ENCODE measurements at places on chromosomes 1 and 21.

GRCh38 chr1:178038372-178038771, 55.5 kb upstream of the RASAL2 start:
- DNase-seq = no peak

GRCh38 chr1:192311281-192311680, 5.5 kb upstream of the RGS21 start:
- DNase-seq = peak; percentile 14

- DNase-seq = peak; percentile 21
Measured at GRCh38 chr1:167517535-167518330, 596 bp downstream of the CD247 start.

DNA sequence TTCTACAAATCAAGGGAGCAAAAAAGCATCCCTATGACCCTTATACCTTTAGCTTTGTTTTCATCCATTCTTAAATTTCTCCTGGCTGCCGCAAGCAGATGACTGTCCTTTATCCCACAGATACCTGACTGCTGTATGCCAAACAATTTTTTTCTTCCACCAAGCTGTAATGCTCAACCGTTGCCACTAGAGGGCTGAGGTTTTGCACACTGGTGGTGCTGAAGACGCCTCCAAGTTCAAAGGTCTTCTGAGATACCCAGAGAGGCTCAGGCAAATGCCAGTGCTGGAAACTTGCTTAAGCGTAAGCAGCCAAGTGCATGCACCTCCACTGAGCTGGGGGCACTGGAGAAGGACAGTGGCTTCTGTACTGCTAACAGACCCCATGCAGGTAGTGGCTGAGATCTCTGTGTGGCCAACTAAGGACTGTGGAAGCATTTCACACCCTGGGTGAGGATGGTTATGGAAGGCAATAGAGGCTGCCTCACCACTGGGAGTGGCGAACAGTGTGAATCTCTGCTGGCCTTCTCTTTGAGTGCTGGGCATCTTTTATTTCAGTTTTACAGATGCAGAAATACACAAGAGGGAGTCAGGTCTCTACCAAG, 28.5 kb downstream of the CNIH3 start:
- DNase-seq = peak; percentile 53

DNA sequence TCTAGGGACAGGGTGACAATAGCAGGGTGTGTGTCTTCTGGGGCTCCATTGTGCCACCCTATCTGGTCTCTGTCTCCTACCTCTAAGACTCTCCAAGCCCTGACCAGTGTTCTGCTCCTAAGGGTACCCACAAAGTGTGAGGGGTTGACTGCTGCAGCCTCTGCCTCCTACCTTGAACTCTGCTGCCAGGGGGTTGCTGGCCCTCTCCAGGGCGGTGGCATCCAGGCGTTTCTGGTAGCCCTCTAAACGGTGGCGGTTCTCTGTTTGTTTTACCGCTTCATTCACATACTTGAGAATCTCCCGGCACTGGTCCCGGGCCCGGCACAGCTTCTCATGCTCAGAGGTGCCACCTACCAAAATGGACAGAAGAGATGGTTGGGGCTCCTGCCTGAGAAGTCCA, 24.4 kb downstream of the LRRC71 start:
- no peak for DNase-seq

DNA sequence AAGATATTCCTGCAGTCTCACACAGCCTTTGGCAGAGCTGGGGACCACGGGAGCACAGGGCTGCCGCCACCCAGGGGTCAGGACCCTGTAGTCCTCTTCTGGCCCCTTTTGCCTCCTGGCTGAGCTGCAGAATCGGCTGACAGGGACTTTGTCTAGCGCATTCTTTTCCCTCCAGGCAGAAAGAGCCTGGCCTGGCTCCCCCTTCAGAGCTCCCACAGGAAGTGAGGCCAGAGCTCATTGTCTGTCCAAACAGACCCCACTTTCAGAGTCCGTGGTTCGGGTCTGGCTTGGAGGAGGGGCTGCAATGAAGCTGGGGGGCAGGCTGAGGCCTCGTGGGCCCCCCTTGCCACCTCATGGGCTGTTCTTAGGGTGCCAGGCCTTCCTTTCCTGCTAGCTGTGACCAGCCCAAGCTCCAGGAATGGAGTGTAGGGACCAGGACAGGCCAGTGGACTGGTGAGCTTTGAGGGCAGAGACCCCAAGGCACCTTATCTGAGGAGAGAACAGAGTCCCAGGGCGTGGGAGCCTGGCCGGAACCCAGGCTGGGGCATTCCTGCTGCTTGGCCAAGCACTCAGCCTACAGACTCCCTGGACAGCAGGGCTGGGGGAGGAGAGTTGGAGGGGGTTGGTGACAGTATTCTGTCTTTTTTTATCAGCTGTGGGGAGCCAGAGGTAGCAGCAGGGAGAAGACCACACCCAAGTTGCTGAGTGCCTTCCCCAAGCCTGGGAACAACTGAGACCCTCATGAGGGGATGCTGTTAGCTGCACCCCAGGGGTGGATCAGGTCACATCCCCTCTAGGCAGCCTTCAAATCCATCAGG, 4.7 kb downstream of the CELSR2 start:
- DNase-seq = peak; percentile 64

DNA sequence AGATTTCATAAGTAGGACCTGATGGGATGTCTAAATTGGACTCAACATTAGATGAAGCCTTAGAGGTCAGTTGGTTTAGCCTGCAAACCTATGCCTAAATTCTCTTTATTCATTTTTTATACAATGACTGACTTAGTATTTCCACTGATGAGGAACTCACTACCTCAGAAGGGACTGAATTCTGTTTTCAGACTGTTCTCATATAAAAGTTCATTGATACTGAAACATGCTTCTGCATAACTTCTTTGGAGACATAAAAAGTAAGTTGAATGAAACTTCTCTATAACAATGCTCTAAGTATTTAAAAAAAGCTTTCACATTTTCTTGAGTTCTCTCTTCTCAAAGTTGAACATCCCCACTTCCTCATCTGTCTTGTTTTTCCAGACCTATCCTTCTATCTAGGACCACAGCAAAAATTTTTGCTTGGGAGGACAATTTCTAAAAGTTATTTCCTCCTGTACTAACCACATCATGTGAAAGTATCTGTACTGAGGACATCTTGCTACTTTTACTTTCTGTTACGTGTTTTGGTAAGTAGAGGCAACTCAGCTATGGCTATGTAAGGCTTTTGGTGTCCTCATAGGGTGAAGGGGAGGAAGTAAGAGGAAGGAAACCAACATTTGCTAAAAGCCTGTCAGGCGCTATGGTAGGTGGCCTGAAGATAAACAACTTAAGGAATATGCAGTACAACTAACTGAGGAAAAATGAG, 64.1 kb downstream of the USP24 start:
- DNase-seq = no peak

DNA sequence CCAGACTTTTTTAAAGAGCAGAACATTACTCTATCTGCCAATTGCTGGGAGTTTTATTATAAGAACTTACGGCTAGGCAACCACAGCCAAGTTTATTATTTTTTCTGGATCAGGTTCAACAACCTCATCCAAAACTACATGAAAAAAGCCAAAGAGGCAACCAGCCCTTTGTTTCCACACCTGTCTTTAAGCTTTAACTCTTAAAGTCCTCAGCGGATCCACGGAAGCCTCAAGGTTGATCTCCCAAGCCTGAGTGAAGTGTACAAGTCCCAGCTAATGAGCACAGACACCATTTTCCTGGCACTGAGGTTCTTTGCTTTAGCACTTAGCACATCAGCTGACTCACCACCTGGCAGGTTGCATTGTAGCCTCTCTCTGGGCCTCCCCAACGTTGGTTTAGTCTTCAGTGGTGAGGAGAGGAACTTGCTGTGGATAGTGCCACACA, 143.1 kb downstream of the TGFBR3 start:
- no peak for DNase-seq

GRCh38 chr21:34761758-34762330, 93.0 kb downstream of the CLIC6 start:
- no peak for DNase-seq

DNA sequence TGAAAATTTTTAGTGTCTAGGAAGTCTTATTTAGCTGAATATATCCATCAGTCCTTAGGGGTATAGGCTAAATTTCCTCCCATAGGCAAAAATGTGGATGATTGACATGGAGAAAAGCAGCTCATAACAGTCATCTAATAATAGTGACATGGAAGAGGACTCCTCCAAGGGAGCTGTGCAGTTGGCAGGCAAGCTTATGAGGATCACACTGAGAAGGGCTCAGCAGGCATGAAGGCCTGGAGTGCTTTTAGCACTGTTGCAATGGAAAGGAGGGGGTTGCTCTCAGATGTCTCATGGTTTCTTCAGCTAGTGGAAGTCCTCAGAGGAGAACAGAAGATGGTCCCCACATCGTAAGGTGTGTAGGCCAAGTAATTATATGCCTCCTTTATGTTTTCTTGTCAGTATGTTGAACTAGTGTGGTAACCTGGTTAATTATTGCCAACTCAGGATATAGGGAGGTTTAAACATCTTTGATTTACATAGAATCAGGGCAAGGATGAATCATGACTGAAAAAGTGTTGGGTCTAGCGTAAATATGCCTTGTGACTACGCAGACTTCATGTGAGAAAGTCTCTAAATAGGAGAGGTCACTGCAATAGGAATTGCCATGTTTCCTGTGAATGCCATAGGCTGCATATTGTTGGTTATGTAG, 18.9 kb downstream of the VN1R5 start:
- DNase-seq = no peak

DNA sequence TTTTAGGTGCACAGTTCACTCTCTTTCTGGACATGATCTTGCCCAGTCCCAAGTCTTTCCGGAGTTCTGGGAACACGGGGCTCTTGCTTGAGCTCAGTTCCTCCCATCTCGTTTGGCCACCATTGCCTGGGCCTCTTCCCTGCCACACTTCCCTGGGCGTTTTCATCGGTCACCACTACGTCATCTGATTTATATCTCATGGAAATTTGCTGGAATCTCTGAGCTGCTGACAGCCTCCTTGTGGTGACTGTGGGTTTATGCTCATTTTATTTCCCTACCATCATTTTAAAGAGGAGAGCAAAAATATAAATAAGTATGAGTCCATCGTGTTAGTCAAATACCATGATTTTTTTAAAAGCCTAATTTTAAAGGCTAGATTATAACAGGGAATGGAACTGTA, 449.1 kb upstream of the KAZN start:
- DNase-seq = peak; percentile 7

DNA sequence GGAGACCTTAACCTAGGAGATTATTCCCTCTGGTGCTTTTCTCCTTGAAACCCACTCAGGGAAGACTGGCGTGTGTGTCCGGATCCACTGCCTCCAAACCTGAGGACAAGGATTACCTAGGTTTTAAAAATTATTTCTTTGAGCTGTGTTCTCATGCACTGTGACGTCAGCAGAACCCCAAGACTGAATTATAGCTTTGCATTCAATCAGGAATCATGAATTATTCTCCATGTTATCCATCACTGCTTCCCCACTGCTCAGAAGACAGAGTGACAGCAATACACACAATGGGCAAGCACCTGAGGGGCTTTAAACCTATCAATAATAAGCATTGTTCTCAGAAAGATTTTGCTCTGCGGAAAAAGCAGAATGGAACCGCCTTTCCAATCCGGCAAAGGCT, 253.2 kb upstream of the FOXD3 start:
- DNase-seq = no peak

DNA sequence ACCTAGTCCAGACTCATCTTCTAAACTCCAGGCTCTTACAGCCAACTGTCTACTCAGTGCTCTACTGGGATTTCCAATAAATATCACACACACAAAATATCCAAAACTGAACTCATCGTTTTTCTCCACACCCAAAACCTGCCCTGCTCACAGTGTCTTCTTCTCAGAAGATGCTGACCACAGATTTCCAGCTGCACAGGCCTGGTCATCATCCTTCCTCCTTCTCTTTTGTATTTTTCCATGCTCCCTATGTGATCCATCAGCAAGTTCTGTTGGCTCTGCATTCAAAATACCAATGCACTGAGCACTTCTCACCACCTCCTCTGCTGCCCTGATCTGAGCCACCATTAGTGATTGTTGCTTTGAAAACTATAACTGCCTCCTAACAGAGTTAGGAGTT, 159.5 kb upstream of the KAZN start:
- DNase-seq = no peak

GRCh38 chr1:18011703-18012102, 95.9 kb upstream of the IGSF21 start:
- DNase-seq = no peak

DNA sequence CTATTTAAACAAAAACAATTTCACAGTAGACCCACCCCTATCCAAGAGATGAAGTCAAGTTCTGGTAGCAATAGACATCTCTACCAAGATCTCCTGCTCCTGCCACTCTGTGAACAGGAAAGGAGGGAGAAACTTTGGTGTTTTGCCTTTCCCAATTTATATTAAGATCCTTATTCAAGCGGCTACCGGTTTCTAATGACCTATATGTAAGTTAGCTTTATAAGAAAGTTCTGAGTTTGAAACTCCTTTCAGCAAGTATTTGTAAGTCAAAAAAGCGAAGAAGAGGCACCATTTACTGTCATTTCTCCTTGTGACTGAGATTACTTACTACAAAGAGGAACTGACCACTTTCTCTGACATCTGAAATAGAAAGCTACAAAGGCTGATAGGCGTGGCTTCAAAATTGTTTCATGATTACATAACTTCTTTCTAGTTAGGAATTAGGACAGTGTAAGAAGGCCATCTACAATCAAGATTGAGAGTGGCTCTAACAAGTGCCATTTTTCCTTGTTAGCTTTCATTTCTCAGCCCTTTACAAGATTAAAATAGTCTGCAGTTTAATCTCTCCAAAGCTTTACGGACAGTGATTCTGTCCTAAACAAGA, at the start of gene MNDA:
MNDA (plus strand) TSS at position 448 of the 604 bp plus-strand sequence. CDS start 10,803 bp downstream, outside the sequence.
- DNase-seq = no peak

DNA sequence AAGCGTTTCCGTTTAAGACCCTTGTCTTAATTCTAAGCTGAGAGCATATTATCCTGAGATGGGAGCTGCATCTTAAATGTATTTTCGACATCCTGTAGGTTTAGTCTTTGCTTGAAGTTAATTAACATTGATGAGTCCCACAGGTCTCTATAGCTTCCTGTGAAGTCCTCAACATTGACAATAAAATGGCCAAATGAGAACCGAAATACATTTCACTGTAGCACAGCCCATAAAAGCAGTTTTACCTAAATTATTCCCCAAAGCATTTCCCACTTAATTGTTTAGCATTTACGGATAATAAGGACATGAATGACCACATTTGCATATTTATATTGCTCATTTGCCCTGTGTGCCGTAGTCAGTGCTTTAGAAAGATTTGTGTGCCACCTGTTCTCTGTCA, 116.4 kb downstream of the CRB1 start:
- no peak for DNase-seq

Data from BE2C (cell line).